Stimulated activated CD4-positive, alpha-beta T cell treated with anti-CD3 and anti-CD28 coated beads, TNF-alpha, amount 100 ng/mL, for 1 hour (primary cell): ENCODE measurements at places on chromosomes 13 and 19.
A peak's percentile ranks its signal among the peaks of the same experiment; 100 is the strongest.

DNA sequence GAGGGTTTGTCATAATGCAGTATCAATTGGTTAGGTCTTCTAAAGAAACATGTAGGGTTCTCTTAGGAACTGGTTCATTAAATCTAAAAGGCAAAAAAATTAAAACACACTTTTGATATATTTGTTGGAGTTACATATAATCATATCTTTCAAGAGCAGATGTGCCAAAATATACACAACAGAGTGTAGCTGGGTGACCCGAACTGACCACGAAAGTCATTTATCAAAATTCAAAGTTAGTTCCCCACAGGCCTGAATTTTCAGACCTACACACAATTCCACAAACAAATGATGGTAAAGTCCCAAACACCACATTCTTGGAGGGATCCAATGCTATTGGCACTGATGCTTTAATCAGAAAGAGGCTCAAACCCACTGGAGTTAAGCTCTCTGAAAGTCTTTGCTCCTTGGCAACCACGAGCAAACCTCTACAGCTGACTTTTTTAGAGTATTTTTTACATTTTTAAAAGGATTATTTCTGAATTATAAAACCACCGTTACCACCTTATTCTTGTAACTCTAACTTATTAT, 50.9 kb downstream of the IRS2 start:
- DNase-seq: no peak

GRCh38 chr19:13530720-13531119, 24.4 kb upstream of the CACNA1A start:
- no peak for DNase-seq

GRCh38 chr19:30008169-30008568, 66.1 kb downstream of the URI1 start:
- DNase-seq: no peak

GRCh38 chr19:46015687-46016425, 7.0 kb downstream of the PGLYRP1 start:
- DNase-seq: no peak

GRCh38 chr19:8457827-8458226, 13.1 kb downstream of the HNRNPM start:
- DNase-seq: no peak

DNA sequence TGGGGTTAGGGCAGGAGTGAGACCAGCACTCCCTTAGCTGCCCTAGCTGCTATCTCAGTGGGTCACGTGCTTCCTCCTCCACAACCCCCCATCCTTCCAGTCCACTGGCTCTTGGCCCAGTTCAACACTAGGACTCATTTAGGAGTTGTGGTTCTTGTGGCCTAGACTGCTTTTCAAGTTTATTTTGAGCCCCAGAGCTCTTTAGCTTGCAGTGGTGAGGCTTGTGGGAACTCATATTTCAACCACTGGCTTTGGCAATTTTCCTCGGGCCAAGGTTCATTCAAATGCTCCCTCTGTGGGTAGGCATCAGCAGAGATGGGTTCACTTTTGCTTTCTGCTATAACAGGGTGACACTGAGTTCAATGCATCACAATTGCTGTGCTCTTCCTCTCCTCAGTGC, 436.2 kb upstream of the SLITRK5 start:
- DNase-seq: no peak

DNA sequence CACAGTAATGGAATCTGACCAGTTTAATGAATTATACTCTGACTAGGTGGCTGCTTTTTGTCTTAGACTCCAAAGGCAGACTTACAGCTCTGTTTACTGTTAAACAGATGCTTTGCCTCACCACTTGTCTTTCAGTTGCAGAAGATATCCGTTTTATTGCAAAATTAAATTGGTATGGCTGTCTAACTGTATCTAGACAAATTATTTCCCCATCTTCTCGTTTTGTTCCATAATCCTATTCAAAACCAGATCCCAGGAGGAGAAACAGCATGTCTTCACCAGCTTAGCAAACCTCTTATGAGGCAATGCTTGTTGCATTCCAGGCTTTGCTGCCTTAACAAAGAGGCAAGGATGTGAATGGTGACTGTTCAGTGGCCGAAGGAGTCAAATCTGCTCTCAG, 215.6 kb downstream of the TDRD3 start:
- DNase-seq: no peak

- no peak for DNase-seq
Observed at GRCh38 chr19:39401070-39401548, 5.5 kb upstream of the ZFP36 start.

GRCh38 chr13:111629457-111629856, 309.0 kb downstream of the TEX29 start:
- no peak for DNase-seq

GRCh38 chr13:30437177-30437576, 14.9 kb downstream of the UBE2L5 start:
- no peak for DNase-seq

DNA sequence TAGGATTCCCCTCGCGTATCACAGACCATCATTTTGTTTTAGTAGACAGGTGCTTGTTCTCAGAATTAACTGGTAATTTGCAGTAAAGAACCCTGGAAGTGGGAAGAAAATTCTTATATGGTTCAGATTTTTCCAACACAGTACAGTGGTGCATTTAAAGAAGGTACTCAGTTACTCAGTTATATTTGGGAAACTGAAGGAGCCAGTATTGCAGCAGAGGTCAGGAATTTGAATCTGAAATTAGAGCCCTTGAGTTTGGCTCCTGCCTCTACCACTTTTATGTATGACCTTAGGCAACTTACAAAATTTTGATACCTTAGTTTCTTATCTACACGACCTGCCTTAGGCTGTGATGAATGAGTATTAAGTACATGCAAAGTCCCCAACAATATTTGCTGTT, 19.7 kb downstream of the METTL21C start:
- DNase-seq: no peak

DNA sequence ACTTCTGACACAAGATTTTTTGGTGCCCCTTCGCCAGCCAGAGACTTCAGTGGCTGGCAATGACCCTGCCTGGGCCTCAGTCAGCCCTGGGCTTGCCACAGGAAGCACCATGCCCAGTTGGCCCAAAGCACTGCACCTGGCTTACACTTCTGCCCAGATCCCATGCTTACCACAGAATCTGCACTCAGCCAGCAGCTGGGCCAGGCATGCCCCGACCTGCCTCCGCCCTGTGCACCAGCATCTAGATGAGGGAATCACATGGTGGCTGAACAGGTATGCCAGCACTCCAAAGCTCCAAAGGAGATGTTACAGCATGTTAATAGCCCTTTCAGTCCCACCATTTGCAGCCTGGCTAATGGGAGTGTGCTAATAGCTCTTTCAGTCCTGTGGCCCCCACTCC, 690.9 kb downstream of the SLITRK6 start:
- DNase-seq: no peak

DNA sequence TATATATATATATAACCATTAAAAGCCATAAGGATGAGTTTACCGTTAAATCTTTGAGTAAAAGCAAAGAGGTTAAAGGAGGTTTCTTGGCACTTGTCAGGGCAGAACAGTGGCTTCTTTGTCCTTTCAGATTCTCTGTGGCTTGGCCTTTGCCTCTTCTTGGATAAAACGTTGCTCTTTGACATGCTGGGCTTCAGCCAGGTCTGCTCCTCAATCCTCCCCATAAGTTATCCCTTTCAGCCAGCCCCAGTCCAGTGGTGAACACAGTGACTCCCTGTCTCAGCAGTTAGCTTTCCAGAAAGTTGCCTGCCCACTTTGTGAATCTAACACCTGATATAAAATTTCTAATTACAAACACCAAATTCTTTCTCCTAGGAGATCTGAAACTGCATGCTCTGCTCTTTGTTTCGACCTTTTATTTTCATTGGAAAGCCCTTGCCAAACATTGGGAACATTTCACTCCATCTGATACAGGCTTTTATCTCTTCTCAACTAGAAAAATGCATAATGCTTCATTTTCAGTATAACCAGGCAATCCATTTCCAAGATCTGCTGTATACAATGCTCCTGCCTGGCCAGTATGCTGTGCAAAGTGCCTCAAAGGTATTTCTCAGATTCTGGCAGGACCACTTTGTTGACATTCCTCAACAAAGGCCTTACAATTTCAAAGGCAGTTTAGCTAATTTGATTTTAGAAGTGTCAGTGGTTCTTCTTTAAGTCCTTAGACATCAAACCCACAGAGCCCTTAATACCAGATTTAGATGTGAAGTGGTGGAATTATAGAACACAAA, 16.2 kb upstream of the MED4 start:
- DNase-seq: no peak

GRCh38 chr13:44976949-44977583, 12.2 kb downstream of the NUFIP1 start:
- DNase-seq: no peak

DNA sequence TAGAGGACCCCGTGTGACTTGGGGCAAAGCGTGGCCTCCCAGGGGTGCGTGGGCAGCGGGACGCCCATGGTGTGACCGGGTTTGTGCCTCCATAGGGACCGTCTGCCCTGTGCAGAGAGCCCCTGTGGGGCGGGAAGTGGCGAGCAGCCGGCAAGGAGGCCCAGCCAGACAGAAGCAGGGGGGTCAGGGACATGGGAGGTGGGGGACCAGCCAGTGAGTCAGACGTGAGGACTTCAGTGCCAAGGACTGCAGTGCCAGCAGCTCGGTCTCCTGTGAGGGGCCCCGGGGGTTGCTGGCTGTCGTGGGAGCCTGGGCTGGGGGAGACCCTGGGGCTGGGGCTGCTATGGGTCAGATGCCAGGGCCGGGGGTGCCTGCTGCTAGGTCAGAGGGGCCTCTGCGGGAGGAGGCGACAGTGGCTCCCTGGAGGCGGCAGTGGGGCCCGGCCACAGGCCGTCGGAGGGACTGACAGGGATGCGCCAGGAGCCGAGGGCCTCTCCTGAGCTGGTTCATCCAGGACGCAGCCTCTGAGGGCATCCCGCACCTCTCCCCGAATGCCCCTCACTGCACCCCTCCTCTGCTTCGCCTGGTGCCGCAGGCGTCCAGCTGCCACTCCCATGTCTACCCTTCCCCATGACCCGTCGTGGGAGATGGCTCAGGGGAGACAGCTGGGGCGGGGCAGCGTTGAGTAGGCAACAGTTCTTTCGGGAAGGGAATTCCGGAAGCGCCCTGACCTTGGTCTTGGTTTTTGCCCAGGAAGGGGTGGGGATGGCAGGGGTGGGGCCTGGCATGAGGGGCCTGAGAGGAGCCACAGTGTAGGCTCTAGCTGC, 80.0 kb downstream of the KDM4B start:
- no peak for DNase-seq

DNA sequence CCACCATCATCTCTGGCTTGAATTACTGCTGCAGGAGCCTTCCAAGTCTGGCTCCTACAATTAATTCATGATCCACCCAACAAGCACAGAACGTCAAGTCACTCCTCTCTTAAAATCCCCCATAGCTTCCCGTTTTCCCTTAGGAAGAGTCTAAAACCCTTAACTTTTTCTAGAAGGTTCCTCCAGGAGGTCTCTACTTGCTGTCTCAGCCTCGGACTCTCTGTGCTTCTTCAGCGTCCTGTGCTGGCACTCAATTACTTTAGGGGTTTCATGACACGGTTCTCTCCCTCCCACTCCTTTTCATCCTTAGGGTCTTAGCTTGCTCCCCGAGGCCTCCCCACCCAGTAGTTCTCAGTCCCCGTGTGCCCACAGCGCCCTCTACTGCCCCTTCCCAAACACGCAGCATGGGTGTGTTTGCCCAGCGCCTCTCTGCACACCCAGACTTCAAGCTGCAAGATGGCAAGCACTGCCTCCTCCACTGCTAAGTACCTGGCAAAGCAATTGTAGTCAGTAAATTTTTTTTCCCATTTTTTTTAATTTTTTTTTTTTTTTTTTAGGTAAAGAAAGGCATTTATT, 25.8 kb upstream of the MAP3K10 start:
- DNase-seq: peak; percentile 51

DNA sequence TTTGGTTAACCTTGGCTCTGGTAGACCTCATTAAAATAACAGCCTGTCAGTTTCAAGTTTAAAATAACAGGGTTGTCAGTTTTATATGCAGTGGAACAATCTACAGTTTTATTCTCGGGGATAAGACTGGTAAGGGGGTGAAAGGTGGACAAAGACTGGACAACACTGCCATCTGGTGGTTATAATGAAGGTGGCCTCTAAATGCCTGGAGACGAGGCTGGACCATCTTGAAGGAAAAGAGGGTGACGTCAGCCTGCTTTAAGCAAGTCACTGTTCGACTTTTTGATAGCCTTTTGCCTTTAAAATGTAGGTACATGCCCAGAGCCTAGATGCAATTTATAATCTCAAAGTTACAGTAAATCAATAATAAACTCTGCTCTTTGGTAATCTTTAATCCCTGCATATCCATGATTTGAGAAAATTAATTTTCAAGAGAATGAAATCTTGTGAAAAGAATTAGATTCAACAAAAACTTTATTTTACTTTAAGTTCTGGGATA, 117.0 kb downstream of the DCT start:
- DNase-seq: peak; percentile 18

DNA sequence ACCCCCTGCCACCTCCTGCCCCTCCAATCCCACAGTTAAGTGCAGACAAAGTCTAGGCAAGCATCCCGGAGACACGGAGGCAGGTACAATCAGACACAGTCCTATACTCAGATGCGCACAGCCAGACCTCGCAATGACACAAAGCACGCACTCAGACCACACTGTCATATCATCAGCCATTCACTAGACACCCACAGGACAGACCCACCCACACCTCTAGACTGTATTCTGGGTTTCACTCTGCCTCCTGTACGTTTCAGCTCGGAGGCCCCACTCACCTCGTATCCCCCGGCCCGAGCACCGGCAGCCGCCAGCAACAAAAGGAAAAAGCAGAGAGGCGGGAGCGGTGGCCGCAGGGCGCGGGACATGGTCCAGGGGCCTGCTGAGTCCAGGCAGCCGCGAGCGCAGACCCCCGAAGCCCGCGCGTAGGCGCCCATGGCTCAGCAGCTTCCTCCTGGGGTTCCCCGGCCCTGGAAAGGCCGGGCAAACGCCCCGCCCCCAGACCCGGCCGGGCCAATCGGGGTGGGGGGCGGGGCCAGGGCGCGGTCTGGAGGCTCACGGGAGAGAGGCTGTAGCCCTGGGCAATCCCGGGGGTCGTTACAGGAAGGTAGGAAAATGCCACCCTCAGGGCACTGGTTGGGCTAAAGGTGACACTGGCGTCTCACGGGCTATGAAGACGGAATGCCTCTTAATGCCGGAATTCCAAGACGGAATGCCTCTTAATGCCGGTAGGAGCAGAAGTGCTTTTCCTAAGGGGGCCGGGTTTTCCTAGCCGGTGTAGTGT, at the start of the genes MAN2B1 and WDR83:
TSS of gene MAN2B1 (minus strand) at position 478 of the 784 bp plus-strand sequence. CDS start at position 437, 41 bp downstream.
TSS of gene WDR83 (plus strand) at position 543 of the 784 bp plus-strand sequence. CDS start 2,984 bp downstream, outside the sequence.
- DNase-seq: peak; percentile 45

DNA sequence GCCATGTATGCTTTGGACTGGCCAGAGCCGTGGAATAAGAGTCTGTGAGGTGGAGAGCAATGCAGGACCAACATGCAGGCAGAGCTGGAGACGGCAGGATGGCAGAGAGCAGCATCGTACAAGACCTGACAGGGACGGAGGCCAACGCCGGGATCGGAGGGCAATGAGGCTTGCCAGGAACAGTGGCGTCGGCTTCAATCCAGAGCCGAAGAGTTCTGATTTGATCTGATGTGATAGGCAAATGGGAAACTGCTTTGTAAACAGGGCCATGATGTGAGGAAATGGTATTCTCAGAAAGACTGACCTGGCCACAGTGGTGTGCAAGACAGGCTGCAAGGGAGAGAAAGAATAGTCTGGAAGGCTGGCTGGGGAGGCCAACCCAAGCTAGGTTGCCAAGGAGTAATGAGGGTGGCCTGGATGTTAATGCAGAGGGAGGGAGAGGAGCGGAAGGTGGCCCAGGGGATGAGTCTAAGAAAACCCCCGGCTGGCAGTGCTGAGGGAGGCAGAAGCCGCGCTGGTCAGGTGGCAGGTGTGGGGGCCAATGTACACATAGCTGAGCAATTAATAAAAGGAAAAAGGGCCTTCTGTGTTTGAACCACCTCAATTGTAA, 26.7 kb downstream of the RCBTB2 start:
- DNase-seq: no peak
